ENCODE measurements at places on chromosomes 4 and X.

- no peak for DNase-seq
These were observed 197.9 kb downstream of the MGST2 start for GRCh38 chr4:139863531-139863930.

DNA sequence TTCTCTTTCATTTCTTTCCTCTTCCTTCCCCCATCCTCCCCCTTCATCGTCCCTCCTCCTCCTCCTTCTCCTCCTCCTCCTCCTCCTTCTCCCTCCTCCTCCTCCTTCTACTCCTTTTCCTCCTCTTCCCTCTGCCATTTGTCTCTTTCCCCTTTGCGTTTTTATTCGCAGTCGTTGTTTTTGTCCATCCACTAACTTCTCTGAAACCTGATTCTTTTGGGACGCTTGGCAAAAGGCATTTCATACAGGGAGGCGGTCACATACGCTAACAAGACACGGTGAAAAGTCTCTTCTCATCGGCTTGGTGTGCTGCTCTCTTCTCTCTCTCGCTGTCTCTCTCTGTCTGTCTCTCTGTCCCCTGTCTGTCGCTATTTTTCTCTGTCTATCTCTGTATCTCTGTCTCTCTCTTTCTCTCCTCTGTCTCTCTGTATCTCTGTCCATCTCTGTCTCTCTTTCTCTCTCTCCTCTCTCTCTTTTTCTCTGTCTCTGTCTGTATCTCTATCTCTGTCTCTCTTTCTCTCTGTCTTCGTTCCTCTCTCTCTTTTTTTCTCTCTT, 5.4 kb upstream of the SHOX start:
- no peak for DNase-seq

DNA sequence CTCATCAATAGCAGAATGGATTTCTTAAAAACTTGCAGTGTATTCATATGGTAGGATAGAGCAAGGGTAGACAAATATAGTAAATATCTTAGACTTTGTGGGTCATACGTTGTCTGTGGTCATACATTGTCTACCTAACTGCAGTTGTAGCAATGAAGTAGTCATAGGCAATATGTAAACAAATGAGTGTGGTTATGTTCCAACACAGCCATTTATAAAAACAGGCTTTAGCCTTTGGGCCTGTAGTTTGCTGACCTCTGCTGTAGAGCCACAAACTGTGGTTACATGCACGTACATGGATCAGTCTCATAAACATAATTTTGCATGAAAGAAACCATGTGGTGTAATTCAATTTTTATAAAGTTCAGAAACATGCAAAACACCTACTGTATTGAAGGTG, 98.9 kb downstream of the LARP1B start:
- DNase-seq = no peak

- no peak for DNase-seq
These were observed 143.4 kb upstream of the ATP6AP2 start for GRCh38 chrX:40437348-40437747.

- DNase-seq = no peak
These were observed 25.6 kb upstream of the SMIM10L2A start for GRCh38 chrX:135396109-135396508.

DNA sequence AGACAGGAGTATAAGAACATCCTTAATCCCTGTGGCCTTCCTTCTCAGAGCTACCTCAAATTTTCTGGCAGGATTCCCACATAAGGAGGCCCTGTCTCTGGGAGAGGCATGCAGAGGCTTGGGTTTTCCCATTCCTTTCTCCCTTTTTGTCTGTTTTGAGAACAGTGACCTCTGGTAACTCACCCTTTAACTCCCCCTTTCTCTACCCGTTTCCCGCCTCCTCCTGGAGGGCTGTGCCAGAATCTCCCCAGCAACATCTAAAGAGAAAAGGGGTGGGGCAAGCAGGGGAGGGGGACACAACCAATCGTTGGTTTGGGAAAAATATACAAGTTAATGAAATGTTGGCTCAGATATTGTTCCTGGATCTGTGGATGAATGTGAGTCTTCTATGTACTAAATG, 303.7 kb upstream of the IRS4 start:
- no peak for DNase-seq

GRCh38 chr4:68570122-68570507, 6.0 kb downstream of the UGT2B17 start:
- no peak for DNase-seq

GRCh38 chrX:133391111-133391510, 24.2 kb downstream of the GPC4 start:
- no peak for DNase-seq

Data from CD4-positive, alpha-beta T cell treated with Interleukin-2 at 100 ng/mL for 4 hours (primary cell).